ENCODE measurements at places on chromosomes 3 and 15. TPM values are rescaled to one million over a fixed set of nuclear protein-coding genes. Genes with fewer than 3 reads are reported as not detected.

Gene CRTC3
- polyA plus RNA-seq: 12.0 TPM

Gene HTR3E
- not detected for polyA plus RNA-seq

Gene SMCO1
- not detected for polyA plus RNA-seq

Gene PTPN9
- 7.1 TPM for polyA plus RNA-seq

Gene KBTBD13
- 0.04 TPM for polyA plus RNA-seq

Gene CAMK2N2
- polyA plus RNA-seq: 0.03 TPM

GRCh38 chr3:28089527-28089897 is 151.9 kb upstream of the CMC1 start:
- H3K27me3 ChIP-seq: no peaks in the 10 kb centered on the region
- no peak overlapping the region for H3K27ac ChIP-seq
- DNase-seq: no peak

DNA sequence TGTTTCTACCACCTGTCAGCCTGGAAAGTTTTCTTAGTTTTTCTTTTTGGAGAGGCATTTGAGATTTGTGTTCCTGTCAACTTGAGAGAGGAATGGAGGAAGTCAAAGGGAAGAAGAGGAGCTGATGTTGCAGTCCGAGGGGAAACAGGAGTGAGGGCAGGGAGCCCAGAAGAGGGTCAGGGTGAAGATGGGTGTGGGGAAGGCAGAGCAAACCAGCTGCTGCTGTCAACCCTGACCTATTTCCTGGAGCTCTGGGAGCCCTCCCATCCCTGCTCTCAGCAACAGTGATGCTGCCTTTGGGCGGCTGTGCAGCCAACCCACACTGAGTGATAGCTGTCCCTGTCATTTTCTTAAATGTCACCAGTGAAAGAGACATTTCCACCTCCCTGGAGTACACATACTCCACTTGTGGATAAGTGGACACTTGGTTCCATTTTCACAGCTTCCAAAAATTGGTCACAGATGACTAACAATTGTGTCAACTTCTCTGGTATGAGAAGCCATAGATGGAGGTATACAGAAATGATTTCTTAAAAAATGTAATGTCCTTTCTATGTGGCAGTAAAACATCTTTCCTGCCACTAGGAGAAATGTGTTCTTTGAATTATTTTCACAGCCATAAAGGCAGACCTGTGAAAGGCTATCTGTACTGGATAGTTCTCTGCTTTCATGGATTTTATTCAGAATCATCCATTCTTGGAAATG is 556.3 kb upstream of the TBL1XR1 start:
- H3K27me3 ChIP-seq: no peaks in the 10 kb centered on the region
- H3K4me1 ChIP-seq: peaks cover 4% of the 10 kb centered on the region
- H3K36me3 ChIP-seq: no peaks in the 10 kb centered on the region
- peak overlapping the region; percentile 53 for H3K27ac ChIP-seq

DNA sequence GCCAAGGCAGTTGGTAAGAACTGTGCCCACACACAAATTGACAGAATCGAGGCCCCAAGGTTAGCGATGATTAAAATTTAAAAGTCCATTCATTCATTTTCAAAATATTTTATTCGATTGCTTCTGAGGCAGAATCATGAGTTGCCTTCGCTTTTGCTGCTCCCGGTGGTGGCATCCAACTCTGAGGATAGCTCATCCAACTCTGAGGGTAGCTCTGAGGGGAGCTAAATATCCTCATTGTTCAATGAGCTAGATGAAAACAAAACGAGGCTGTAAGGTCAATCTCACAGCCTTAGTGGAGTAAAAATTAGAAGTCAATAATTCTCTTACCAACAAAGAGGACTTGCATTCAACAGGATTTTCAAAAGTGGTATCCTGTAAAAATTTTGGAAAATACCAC is 897 bp upstream of the CHL1 start:
- peaks cover 12% of the 10 kb centered on the region for H3K4me1 ChIP-seq
- no peak overlapping the region for H3K4me3 ChIP-seq
- H3K36me3 ChIP-seq: no peaks in the 10 kb centered on the region
- peaks cover 44% of the 10 kb centered on the region for H3K27me3 ChIP-seq

DNA sequence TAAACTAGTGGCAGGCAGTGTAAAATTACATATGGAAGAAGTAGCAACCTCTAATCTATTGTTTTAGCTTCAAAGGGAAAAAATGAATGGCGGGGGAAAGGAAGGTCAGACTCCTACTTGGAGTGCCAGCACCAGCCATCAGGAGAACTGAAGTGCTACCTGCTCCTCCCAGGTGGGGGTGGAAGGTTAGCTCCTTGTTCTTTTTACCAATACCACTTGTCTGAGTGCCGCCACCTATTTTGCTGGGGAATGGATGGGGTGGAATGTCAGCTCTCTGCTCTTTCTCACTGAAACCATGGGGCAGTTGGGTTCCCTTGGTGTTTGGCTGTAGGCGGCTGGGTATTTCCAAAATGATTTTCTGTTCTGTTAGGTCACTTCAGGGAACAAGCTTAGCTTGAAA is 428.7 kb upstream of the EPHA3 start:
- no peaks in the 10 kb centered on the region for H3K4me1 ChIP-seq
- H3K4me3 ChIP-seq: no peak overlapping the region
- no peak for DNase-seq
- no peaks in the 10 kb centered on the region for H3K27me3 ChIP-seq
- H3K27ac ChIP-seq: no peak overlapping the region

GRCh38 chr15:74025436-74025835 is 30.9 kb downstream of the PML start:
- no peak for DNase-seq
- no peaks in the 10 kb centered on the region for H3K27me3 ChIP-seq
- no peak overlapping the region for H3K27ac ChIP-seq
- peaks cover 18% of the 10 kb centered on the region for H3K36me3 ChIP-seq
- no peak overlapping the region for H3K4me3 ChIP-seq

DNA sequence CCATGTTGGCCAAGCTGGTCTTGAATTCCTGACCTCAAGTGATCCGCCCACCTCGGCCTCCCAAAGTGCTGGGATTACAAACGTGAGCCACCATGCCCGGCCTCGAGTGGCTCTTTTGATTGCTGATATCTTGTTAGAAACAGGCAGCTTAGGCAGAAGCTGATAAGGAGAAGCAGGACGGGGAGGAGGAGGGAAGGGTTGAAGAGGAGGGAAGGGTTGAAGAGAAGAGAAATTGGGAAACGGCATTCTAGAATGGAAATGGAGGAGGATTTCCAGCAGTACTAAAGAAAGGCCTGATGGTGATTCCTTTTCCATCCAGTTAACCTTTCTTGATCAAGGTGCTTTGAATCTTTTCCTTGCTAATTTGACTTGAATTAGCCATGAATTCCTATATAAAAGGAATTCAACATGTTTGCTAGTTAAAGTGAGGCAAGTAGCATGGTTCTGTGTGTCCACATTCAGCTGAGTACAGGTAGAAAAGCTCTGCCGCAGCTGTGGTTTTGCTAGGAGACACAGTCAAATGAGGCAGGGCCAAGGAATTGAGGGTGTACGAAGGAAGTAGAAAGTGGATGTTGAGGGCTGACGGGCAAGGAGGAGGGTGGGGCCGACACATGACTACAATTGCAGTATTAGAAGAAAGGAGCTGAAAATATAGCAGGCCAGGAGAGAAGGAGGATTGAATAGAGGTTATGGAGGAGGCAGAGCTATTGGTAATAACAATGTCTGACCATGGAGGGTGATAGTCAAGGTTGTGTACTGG is 27.2 kb upstream of the ATP1B3 start:
- H3K27me3 ChIP-seq: no peaks in the 10 kb centered on the region
- no peaks in the 10 kb centered on the region for H3K4me1 ChIP-seq
- H3K27ac ChIP-seq: no peak overlapping the region

- no peaks in the 10 kb centered on the region for H3K36me3 ChIP-seq
- H3K27ac ChIP-seq: peak overlapping the region; percentile 11
- no peaks in the 10 kb centered on the region for H3K27me3 ChIP-seq
- peak; percentile 84 for DNase-seq
- H3K4me1 ChIP-seq: peaks cover 4% of the 10 kb centered on the region
- no peak overlapping the region for H3K4me3 ChIP-seq
These were observed 134.4 kb downstream of the TMCO5A start for GRCh38 chr15:38068626-38069391.

GRCh38 chr3:128205558-128206145 is 52.4 kb downstream of the EEFSEC start:
- no peaks in the 10 kb centered on the region for H3K4me1 ChIP-seq
- no peak overlapping the region for H3K27ac ChIP-seq
- no peak overlapping the region for H3K4me3 ChIP-seq
- no peaks in the 10 kb centered on the region for H3K36me3 ChIP-seq

DNA sequence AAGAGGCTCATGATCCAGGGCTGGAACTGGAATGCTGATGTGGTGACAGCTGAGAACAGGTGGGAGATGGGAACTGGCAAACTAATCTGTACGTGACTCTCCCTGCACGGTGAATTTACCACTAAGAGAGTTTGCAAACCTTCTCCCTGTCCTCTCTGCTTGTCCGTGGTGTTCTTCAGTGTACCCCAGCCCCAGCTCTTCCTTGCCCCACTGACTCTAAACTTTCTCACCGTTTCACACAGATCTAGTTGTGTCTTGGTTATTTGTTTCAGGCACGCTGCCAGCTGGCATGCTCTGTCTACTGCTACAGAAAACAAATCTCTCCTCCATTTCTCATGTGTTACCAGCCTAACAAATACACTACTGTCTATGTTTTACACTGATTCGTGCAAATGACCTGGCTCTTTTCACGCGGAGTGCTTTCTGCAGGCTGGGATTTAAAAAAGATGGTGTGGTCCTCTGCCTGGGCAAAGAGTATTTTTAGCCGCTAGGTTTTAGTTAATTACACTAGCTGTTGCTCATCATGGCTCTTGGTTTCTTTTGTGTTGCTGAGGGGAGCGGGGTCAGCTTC is 192.7 kb upstream of the LRIG1 start:
- no peak overlapping the region for H3K4me3 ChIP-seq
- peaks cover 12% of the 10 kb centered on the region for H3K4me1 ChIP-seq
- no peak overlapping the region for H3K27ac ChIP-seq
- peak; percentile 75 for DNase-seq
- no peaks in the 10 kb centered on the region for H3K27me3 ChIP-seq
- no peaks in the 10 kb centered on the region for H3K36me3 ChIP-seq

- no peak overlapping the region for H3K27ac ChIP-seq
- no peak overlapping the region for H3K4me3 ChIP-seq
- H3K27me3 ChIP-seq: no peaks in the 10 kb centered on the region
- DNase-seq: no peak
- no peaks in the 10 kb centered on the region for H3K36me3 ChIP-seq
These were observed 40.8 kb upstream of the LRTM1 start for GRCh38 chr3:54968546-54969172.

- DNase-seq: no peak
- no peaks in the 10 kb centered on the region for H3K36me3 ChIP-seq
- H3K4me1 ChIP-seq: no peaks in the 10 kb centered on the region
- no peaks in the 10 kb centered on the region for H3K27me3 ChIP-seq
- H3K27ac ChIP-seq: no peak overlapping the region
- H3K4me3 ChIP-seq: no peak overlapping the region
These were observed 42.8 kb upstream of the THSD4 start for GRCh38 chr15:71072423-71072822.

DNA sequence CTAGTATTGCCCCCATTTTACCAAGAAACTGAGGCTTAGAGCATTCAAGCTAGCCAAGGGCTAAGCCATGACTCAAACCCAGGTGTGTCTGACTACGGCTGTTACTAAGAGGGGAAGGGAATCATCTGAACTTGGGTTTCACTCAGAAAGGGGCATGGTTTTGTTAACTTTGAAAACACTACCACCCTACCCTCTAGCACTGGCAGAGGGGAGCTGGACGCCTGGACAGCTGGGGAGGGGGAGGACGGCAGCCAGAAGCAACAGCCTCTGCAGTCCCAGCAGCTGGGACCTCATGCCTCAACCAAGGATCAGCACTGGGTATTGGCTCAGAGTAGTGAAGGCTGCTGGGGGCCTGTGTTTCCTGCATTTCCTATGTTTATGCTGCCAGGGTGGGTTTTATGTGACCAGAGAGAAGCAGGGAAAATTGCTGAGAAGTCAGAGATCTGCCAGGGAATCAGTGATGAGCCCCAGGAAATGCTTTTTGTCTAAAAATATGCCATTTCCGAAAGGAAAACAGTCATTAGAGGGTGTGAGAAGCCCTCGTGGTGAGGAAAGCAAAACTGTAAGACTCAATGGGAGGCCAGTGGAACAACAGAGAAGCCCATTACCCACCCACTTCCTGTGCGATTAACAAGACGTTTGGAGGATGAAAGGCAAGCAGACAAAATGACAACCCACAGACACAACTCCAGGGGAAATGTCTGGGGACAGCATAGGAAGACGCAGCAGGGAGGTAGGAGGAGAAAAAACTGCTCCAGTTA is 41.2 kb downstream of the LIPC start:
- no peak overlapping the region for H3K4me3 ChIP-seq
- peaks cover 23% of the 10 kb centered on the region for H3K4me1 ChIP-seq
- H3K27ac ChIP-seq: no peak overlapping the region
- DNase-seq: peak; percentile 54
- H3K27me3 ChIP-seq: no peaks in the 10 kb centered on the region
